ENCODE measurements at places on chromosomes 7 and 10. TPM values are rescaled to one million over a fixed set of nuclear protein-coding genes. Genes with fewer than 3 reads are reported as not detected.

GRCh38 chr7:147400925-147401324 is 1189.6 kb upstream of the C7orf33 start:
- DNase-seq = no peak

GRCh38 chr10:13808556-13809391 is 222.0 kb downstream of the PRPF18 start:
- DNase-seq = no peak

Gene LEP
- total RNA-seq = 0.86 TPM

Gene ACBD7
- total RNA-seq = not detected

- no peak for DNase-seq
Observed at GRCh38 chr7:47714669-47715607, 133.0 kb upstream of the TNS3 start.

DNA sequence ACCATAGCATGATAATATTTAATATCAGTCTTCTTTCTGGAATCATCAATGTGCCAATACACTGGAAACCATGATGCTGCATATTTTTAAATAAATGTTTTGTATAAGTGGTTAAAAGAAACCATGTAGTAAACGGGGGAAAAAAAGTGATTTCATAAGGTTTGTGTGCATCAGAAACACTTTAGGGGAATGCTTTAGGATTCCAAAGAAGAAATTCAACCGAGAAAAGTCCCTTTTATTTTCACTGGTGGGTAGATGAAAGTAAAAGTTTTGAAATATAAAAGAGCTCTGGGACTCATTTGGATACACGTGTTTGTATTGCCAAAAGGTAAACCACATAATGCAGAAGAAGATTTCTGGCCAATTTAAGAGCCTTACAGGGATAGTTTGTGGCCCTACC is 11.9 kb upstream of the MACC1 start:
- no peak for DNase-seq

Gene AGMO
- total RNA-seq = 0.35 TPM

Gene IL15RA
- 8.2 TPM for total RNA-seq

All from Right ventricle myocardium superior (tissue), 1 donor.